ENCODE measurements at places on chromosomes 5 and 9.

GRCh38 chr5:143402553-143403333 is 743 bp downstream of the NR3C1 start:
- DNase-seq, result peak; percentile 14

- DNase-seq, result peak; percentile 30
Observed at GRCh38 chr5:142561486-142562097, 124.3 kb downstream of the FGF1 start.

- no peak for DNase-seq
Observed at GRCh38 chr9:68750786-68751185, 45.7 kb downstream of the PIP5K1B start.

DNA sequence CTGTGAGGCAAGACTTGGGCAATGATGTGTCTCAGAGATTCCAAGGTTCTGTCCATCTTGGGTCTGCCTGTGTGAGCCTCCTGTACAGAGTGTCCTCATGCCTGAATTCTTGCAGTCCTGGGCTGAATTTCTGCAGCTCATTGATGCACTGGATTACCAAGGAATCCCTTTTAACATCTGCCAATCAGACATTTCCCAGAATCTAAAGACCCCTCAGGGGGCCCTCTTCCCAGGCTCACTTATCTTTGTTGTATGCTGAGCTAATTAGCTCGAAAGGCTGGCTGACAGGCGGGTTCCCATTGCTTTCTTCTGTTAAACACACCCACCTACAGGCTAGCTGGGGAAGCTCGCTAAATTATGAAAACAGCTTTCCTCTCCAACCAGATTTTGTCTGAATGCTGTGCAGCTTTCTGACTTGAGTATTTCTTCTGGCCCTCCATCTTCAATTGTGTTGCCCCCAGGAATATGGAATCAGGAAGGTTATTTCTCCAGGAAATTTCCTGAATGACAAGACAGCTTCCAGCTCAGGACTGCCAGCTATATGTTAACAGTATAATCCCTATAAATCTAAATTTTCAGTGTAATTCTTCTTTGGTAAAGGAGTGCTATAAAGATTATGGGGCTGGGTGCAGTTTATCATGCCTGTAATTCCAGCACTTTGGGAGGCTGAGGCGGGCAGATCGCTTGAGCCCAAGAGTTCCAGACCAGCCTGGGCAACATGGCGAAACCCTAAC is at the start of gene LIX1:
LIX1 (minus strand) TSS at position 91 of the 734 bp plus-strand sequence; CDS start at position 56, 35 bp downstream.
- peak; percentile 61 for DNase-seq

- DNase-seq, result no peak
Observed at GRCh38 chr5:119751734-119752094, 122.4 kb downstream of the FAM170A start.

DNA sequence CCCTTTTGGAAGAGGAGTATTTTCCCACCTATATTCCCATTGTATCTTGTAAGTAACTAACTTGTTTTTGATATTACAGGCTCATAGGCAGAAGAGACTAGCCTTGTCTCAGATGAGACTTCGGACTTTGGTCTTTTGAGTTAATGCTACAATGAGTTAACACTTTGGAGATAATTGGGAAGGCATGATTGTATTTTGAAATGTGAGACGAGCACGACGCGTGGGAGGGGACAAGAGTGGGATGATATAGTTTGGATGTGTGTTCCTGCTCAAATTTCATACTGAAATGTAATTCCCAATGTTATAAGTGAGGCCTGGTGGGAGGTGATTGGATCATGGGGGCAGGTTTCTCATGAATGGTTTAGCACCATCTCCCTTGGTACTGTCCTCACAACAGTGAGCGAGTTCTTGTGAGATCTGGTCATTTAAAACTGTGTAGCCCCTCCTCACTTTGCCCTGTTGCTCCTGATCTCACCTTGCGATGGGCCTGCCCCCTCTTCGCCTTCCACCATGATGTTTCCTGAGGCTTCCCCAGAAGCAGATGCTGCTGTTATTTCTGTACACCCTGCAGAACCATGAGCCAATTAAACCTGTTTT is 721.5 kb upstream of the CTNND2 start:
- DNase-seq, result no peak

DNA sequence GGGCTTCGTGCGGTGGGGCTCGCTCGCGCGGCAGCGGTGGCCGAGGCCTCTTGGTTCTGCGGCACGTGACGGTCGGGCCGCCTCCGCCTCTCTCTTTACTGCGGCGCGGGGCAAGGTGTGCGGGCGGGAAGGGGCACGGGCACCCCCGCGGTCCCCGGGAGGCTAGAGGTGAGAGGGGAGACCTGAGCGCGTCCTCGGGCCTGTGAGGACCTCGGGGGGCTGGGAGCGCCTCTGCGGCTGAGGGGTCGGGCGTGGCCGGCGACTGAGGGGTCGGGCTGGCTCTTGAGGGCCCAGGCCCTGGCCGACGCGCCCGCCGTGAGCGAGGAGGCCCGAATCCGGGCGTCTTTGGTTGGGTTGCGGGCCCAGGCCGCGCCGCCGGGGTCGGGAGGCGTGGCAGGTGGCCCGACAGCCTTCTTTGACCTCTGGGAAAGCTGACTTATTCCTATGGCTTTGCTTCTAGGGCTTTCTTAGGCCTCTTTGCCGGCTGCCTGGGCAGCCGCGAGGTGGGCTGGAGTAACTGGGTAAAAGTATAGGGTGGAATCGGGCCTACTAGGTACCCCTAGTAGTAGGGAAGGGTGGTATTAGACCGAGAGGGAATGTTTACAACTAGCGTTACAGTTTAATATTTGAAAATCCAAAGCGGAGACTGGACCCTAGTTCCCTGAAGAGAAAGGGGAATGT is at the start of gene CANX:
CANX (plus strand) TSS at position 33 of the 681 bp plus-strand sequence. CDS start 6,715 bp downstream, outside the sequence.
- DNase-seq, result peak; percentile 39

GRCh38 chr9:128068386-128069205 is 564 bp downstream of the SLC25A25 start:
- DNase-seq, result no peak

- DNase-seq, result no peak
Observed at GRCh38 chr5:160108124-160108523, 11.1 kb downstream of the PWWP2A start.

DNA sequence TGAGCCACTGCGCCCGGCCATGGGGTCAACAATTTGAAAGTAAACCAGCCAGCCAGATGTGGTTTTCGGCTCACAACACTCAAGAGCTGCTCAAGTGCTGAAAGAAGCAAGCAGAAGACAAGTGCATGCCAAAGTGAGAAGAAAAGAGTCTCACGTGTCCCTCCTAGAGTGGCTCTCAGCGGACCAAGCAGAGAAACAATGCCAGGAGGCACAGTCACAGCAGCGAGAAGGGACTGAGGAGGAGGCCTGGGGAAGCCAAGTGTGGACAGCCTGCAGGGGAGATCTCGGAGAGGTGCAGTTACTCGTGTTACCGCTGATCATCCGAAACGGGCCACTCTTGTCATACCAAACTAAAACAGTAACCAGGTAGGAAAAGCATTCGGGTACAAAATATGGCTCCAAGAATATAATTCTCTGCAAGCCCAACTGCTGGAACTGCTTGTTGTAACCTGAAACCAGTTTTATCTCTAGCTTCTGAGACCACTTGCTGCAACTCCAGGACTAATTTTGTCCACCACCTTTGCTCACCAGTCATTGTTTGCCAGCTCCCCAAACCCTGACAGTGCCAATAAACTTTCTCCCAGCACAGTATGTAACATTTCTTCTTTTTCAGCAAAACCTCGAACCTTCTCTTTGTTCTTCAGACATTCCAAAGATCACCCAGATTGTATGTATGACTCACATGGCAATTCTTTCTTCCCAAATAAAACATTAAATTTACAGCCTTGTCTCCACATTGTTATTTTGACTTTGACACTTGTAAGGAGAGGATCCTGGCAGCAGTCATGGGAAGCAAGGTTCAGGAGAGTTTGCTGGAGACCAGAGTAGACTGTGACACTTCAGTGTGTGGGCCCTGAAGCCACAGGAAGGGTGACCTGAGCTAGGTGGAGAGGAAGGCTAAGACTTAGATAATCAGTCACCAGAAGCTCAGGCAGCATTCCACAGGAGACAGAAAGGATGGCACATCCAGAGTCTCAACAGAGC is 6.3 kb downstream of the SLC35D2 start:
- DNase-seq, result peak; percentile 38

- DNase-seq, result no peak
Observed at GRCh38 chr9:12185856-12186255, 507.3 kb upstream of the TYRP1 start.

DNA sequence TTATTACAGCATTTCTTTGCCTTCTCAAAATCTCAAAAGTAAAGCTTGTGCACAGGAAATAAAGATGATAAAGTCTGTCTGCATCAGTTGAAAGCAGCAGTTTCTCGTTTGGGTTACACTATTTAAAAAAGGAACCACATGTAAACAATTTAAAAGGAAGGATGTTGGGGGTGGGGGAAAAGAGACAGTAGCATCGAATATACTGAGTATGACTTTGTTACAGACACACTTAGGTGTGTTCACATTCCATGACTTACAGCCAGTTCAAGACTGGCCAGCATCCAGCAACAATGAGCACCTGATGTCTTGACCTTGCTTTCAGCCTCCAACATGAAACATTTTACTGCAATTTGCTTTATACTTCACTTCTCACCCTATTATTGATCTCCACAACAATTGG is 8.7 kb downstream of the GAPT start:
- no peak for DNase-seq

DNA sequence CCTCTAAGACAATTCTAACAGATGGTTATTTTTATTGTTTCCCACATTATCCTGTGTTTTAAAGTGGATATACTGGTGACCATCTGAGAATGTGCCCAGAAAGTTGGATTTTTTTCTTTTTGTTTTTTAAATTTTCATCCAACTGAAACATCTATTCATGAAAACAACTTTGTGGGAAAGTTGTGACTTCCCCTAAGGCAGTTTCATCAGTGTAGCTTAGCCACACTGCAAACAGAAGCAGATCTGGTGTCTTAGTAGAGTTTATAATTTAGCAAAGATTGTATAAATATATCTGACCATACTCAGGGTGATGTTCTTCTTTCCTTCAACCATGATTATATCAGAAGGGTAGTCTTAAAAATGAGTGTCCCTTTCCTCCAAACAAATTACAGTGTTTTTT is 1241.3 kb downstream of the MAT2B start:
- no peak for DNase-seq

DNA sequence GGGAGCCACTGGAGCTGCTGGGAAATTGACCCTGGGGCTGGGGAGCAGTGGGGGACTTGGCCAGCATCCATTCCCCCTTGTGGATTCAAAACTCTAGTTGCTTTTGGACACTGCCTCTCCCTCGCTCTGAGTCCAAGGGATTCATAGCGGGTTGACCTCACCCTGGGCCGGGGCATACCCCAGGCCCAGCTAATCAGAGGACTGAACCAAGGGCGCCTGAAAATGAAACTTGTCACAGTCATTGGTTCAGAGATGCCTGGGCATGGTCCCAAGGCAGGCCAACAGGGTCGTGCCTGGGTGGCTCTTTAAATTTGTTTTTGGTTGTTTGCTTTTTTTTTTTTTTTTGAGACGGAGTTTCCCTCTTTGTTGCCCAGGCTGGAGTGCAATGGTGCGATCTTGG is 22.6 kb downstream of the STK10 start:
- DNase-seq, result no peak

DNA sequence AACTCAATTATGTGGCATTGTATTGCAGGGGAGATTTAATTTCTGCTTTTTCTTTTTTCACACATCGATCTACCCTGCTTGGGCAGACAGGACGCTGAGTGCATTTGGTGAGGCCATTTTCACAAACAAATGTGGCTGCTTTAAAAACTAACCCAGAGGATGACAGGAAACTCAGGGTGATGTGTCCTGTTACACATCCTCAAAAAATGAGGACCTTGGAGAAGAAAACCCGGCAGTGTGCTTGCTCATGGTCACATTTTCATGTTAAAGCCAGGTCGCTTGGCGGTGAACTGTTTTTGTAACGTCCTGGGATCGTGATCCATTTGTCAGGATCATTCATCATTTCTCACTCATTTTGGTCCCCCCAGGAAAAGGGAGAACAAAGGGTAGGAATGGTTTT is 478.3 kb upstream of the ADAMTS16 start:
- no peak for DNase-seq

DNA sequence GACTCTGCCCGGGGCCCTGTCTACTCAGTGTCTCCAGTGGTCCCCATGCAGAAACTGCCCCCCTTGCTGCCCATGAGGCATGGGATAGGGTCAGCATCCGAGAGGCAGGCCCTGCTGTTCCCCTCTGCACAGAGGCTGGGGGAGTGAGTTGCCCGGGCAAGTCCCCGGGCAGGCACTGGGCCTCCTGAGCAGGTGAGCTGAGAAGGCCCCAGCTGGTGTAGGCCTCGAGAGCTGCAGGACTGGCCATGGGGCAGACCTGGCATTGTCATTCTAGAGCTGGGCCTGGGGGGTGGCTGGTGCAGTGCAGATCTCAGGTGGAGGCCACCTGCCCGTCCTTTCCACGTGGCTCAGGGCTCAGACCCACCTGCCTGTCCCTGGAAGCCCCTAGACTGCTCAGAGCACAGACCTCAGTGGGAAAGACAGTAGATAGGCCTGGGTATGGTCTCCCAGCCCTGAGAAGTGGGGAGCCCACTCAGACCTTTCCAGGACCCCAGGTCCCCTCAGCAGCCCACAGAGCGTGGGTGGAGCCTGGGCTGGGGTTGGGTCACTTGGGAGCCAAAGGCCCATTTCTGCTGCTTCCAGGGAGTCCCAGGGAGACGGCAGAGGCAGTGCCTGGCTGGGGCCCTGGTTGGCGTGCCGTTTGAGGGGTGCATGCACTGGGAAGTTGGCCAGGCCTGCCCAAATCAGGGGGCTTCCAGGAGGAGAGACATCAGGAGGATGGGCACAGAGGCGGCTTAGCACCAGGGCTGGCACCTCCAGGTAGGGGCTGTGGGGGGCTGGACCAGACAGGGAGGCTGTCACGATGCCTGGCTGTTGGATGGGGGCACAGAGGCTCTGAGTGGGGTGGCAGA is 4.8 kb upstream of the NOTCH1 start:
- DNase-seq, result no peak

- no peak for DNase-seq
Observed at GRCh38 chr5:119074419-119074818, 3.5 kb downstream of the DMXL1 start.

- no peak for DNase-seq
Observed at GRCh38 chr9:92764381-92764987, at the start of gene BICD2. TSS of gene BICD2 (minus strand) at chr9:92764833. CDS start at chr9:92764744, 89 bp downstream.

DNA sequence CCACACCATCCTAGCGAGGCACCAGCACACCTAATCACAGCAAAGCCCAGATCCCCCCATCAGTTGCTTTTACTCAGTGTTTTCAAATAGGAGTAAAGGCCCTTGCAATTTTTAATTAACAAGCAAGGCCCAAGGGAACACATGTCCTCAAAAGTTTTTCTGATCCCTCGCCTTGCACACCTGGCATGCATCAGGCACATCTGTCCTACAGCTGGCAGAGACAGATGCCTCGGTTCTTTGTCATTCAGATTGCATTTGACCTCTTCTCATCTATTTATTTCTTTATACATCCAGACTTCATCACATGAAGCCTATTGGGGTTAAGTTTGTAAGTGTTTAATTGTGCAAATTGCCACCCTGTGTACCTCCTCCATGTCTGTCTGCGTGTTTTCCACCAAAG is 241.4 kb downstream of the MARCHF11 start:
- no peak for DNase-seq
